ENCODE measurements at places on chromosomes 12 and 14.

DNA sequence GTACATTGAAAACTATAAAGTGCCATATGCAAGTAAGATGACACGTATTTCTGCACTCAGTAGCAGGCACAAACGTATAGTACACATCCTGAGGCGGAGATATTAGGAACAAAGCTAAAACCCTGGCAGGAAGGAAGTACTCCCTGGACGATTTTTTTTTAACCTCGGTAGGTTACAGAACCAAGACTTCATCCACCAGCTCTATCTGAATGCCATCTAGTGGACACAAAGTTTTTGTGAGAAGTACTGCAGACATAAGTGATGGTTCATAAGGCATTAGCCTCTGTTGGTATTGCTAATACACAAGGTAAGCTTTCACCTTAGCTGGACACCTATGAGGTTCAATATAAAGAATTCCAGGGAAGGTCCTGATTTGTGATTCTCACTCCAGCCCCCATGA is 83.0 kb upstream of the CCDC196 start:
- no peak overlapping the region for H3K4me3 ChIP-seq
- H3K4me1 ChIP-seq, result no peaks in the 10 kb centered on the region
- no peaks in the 10 kb centered on the region for H3K27me3 ChIP-seq
- peak; percentile 28 for DNase-seq
- no peaks in the 10 kb centered on the region for H3K36me3 ChIP-seq

- no peaks in the 10 kb centered on the region for H3K27me3 ChIP-seq
- DNase-seq, result peak; percentile 98
- no peak overlapping the region for H3K27ac ChIP-seq
- H3K4me3 ChIP-seq, result no peak overlapping the region
- H3K36me3 ChIP-seq, result no peaks in the 10 kb centered on the region
- no peaks in the 10 kb centered on the region for H3K4me1 ChIP-seq
Observed at GRCh38 chr14:31229638-31230572, 22.3 kb upstream of the HECTD1 start.

- H3K27ac ChIP-seq, result no peak overlapping the region
- no peaks in the 10 kb centered on the region for H3K27me3 ChIP-seq
- no peaks in the 10 kb centered on the region for H3K36me3 ChIP-seq
- H3K4me1 ChIP-seq, result no peaks in the 10 kb centered on the region
- DNase-seq, result no peak
- H3K4me3 ChIP-seq, result no peak overlapping the region
Observed at GRCh38 chr12:90428881-90429280, 526.1 kb downstream of the CCER1 start.

DNA sequence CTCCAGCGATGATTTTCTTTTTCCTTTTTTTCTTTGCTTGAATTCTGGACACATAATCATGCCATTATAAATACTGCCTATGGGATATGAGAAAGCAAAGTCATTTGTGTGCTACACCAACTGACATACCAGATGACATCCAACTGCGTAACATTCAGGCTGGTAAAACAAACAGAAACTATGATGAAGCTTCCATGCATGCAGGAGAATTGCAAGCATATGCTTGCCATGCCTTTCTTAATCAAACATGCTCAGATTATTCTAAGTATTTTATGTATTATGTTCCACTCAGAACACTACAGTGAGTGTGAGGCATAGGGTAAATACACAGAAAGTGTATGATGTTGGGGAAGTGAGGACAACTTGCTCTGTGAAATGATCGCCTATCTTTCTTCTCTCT is 97.4 kb downstream of the C12orf50 start:
- no peak overlapping the region for H3K4me3 ChIP-seq
- H3K36me3 ChIP-seq, result no peaks in the 10 kb centered on the region
- DNase-seq, result peak; percentile 97
- peaks cover 13% of the 10 kb centered on the region for H3K4me1 ChIP-seq
- peak overlapping the region; percentile 27 for H3K27ac ChIP-seq
- no peaks in the 10 kb centered on the region for H3K27me3 ChIP-seq

Measured in IMR-90 (cell line).